ENCODE measurements at places on chromosomes 5 and 9. TPM values are rescaled to one million over a fixed set of nuclear protein-coding genes. Genes with fewer than 3 reads are reported as not detected.

The PCDHA10 gene
- 0.42 TPM for total RNA-seq

The ZCCHC9 gene
- total RNA-seq: 21.7 TPM

GRCh38 chr9:29969408-29969807 is 2396.1 kb upstream of the C9orf72 start:
- H3K4me3 ChIP-seq: no peak overlapping the region
- no peaks in the 10 kb centered on the region for H3K27me3 ChIP-seq
- H3K36me3 ChIP-seq: no peaks in the 10 kb centered on the region
- no peak overlapping the region for H3K27ac ChIP-seq

DNA sequence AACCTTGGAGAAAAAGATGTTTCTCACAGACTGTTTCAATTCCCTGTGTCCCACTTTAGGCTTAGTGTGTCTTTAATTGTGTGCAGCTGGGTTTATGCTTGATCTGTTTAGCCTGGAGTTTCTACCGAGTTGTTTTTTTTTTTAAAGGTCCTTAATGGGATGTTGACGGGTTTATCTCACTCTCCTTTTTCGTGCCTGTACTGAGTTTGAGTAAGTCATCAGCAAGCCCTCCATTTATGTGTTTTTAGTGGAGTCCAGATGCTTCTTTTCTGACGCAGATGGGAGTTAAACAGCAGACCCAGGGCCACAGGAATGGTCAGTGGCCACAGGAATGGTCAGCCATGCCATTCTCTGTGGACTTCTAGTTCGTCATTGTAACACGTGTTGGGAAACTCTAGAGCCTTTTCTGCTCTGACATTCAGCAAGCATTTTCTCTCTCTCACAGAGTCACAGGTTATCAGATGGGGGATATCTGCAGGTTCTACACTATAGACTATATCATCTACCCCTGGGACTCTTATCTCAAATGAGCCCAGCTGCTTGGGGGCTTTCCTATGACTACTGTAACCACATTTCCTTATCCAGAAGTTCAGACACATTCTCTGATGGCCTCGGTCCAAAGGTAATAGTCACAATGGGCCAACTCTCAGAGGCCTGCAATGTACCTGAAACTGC is 190.5 kb downstream of the TTLL11 start:
- no peaks in the 10 kb centered on the region for H3K36me3 ChIP-seq
- H3K27me3 ChIP-seq: no peaks in the 10 kb centered on the region
- no peak overlapping the region for H3K27ac ChIP-seq
- H3K4me1 ChIP-seq: peaks cover 5% of the 10 kb centered on the region
- H3K4me3 ChIP-seq: no peak overlapping the region

DNA sequence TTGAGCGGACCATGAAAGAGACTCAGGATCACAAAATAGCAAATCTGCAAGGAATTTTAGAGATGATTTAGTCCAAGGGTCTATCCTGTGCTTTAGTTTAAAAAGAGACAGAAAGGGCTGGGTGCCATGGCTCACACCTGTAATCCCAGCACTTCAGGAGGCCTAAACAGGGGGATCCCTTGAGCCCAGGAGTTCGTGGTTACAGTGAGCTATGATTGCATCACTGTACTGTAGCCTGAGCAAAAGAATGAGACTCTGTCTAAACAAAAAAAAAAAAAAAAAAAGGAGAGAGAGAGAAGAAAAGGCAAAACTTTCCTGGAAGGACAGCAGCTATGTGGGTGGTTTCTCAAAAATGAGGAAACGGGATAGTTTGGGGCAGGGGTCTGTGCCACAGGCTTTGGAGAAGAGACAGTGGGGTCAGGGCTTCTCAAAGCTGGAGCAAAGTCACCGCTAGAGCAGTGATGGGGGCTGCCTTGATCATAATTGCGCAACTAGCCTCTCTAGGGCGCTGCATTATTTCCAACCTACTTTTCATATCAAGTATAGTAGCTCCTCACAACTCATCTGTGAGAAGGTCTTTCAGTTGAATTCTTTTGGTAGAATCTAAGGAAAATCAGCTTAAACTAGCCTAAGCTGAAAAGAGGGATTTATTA is 8.5 kb upstream of the ANKH start:
- no peak for DNase-seq
- H3K4me1 ChIP-seq: no peaks in the 10 kb centered on the region
- no peak overlapping the region for H3K4me3 ChIP-seq
- H3K27me3 ChIP-seq: peaks cover 16% of the 10 kb centered on the region
- H3K36me3 ChIP-seq: no peaks in the 10 kb centered on the region

- peaks cover 11% of the 10 kb centered on the region for H3K4me1 ChIP-seq
- H3K36me3 ChIP-seq: peaks cover 100% of the 10 kb centered on the region
- no peak overlapping the region for H3K4me3 ChIP-seq
- H3K27ac ChIP-seq: no peak overlapping the region
- H3K27me3 ChIP-seq: no peaks in the 10 kb centered on the region
Measured at GRCh38 chr9:131468031-131468430, 34.7 kb upstream of the POMT1 start.

- H3K27me3 ChIP-seq: no peaks in the 10 kb centered on the region
- no peak overlapping the region for H3K4me3 ChIP-seq
- peaks cover 12% of the 10 kb centered on the region for H3K4me1 ChIP-seq
- DNase-seq: no peak
- no peak overlapping the region for H3K27ac ChIP-seq
Measured at GRCh38 chr9:15213249-15213648, 93.8 kb downstream of the TTC39B start.

DNA sequence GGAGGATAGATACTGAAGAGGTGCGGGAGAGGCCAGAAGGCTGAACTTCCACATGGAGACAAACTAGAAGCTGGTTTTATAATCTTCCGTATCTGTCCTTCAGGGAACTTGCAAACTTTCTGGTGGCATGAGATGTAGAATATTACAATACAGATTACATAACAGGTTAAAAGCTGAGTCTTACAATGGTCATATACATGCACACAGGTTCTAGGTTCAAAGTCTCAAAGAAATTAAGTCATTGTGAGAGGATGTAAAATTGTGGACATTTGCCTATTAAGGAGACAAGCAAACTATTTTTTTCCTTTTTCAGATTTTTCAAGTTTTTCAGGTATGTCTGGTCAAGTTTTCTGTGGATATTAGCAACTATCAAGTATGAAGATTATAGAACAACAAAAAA is 10.4 kb upstream of the ZSWIM6 start:
- DNase-seq: no peak
- no peaks in the 10 kb centered on the region for H3K36me3 ChIP-seq
- peaks cover 14% of the 10 kb centered on the region for H3K4me1 ChIP-seq
- H3K4me3 ChIP-seq: no peak overlapping the region
- H3K27ac ChIP-seq: no peak overlapping the region
- no peaks in the 10 kb centered on the region for H3K27me3 ChIP-seq

DNA sequence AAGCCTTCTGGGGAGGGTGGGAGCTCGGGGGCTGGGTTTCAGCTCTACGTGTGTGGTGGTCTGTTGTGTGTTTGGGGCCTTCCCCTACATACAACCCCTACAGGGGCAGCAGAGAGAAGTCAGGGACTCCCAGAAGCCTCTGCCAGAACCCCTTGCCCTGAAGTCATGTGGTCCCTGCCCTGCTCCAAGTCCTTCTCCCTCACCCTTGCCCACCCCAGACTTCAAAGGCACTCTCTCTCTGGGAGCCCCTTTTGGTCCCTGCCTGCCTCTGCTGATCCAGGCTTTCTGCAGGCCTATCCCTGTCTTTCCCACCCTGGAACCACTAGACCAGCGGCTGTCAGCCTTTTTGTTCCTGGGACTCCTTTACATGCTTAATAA is 61.1 kb upstream of the PSD2 start:
- no peak overlapping the region for H3K27ac ChIP-seq
- H3K4me1 ChIP-seq: no peaks in the 10 kb centered on the region
- no peaks in the 10 kb centered on the region for H3K27me3 ChIP-seq

- H3K27me3 ChIP-seq: peaks cover 55% of the 10 kb centered on the region
- H3K27ac ChIP-seq: no peak overlapping the region
- DNase-seq: no peak
- peaks cover 8% of the 10 kb centered on the region for H3K4me1 ChIP-seq
- no peaks in the 10 kb centered on the region for H3K36me3 ChIP-seq
Measured at GRCh38 chr9:116154976-116155697, 1.5 kb downstream of the PAPPA start.

DNA sequence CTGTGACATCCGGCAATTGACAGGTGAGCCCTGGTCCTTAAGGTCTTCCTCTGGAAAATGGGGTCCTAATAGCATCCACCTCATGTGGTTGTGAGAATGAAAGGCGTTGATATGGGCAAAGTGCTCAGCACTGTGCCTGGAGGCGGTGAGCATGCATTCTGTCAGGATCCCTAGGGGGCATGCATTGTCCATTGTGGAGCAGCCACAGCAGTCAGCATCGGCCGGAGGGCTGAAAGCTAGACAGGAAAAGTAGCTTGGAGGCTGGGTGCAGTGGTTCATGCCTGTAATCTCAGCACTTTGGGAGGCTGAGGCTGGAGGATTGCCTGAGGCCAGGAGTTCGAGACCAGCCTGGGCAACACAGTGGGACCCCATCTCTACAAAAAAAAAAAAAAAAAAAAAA is 122.2 kb downstream of the LHX2 start:
- no peaks in the 10 kb centered on the region for H3K4me1 ChIP-seq
- no peak overlapping the region for H3K27ac ChIP-seq
- no peak overlapping the region for H3K4me3 ChIP-seq

GRCh38 chr9:137955224-137955570 is 77.6 kb downstream of the CACNA1B start:
- H3K4me3 ChIP-seq: no peak overlapping the region
- H3K27ac ChIP-seq: no peak overlapping the region
- peaks cover 4% of the 10 kb centered on the region for H3K27me3 ChIP-seq
- no peaks in the 10 kb centered on the region for H3K36me3 ChIP-seq
- H3K4me1 ChIP-seq: no peaks in the 10 kb centered on the region
